Muscle of leg (tissue), 16 donors: ENCODE measurements at places on chromosomes 4 and X.

DNA sequence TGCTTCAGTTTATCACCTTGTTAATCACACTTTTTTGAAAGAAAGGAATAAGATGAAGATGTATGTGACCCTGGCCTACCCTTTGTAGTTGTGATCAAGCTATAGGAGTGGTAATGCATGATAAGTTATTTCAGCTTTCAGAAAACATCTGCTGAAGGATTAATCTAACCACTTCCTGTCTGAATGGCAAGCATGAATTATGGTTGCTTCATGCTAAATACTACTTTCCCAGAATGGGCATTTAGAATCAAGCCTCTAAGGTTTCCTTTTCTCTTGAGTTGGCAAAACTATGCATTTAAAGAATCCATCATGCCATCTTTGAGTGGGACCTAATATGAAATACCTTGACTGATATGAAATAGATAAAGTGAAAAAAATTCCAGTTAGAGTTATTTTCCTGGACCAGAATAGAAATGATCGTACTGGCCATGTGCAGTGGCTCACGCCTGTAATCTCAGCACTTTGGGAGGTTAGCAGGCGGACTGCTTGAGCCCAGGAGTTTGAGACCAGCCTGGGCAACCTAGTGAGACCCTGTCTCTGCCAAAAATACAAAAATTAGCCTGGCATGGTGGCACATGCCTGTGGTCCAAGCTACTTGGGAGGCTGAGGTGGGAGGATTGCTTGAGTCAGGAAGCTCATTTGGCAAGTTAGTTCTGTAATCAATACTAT is 59.1 kb downstream of the ANXA3 start:
- DNase-seq: no peak

DNA sequence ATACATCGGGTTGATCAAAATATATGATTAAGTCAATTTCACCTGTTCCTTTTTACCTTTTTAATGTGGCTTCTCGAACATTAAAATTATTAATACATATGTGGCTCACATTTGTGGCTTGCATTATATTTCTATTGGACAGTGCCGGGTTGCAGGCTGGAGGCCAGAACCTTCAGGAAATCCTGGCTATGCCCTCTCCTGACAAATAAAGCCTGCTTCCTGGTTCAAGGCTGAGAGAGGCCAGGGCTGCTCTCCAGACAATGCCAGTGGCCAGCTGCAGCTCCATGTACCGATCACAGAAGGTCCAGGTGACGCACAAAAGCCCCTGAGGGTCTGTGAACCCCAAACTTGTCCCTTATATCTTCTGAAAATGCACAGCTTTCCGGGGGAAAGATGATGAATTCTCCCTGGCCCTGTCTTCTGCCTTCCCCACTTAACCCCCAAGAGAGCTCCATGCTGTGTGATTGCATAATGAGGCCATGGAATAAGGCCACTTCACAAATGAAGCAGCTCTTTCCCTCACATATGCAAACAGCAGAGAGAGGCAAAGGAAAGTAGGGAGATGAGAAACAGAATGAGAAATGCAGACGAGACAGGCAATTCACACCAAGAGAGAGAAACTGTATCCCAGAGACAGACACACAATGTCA is 241.2 kb downstream of the BCOR start:
- DNase-seq: no peak

- no peak for DNase-seq
Measured at GRCh38 chr4:37023504-37023903, 221.0 kb upstream of the NWD2 start.

DNA sequence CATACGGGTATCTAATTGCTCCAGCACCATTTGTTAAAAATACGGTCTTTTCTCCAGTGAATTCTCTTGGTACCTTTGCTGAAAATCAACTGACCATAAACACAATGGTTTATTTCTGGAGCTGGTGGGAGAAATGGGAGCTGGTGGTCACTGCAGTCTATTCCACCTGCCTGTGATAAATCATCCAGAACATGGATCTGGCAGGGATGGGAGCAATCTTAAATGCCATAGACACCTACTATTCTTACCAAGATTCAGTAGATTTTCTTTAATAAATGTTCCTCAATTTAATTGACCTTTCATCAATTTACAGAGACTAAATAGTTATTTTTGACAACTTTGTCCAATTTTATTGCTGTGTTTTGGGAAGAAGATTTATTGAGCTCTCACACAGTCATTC is 68.1 kb downstream of the SLC9A7 start:
- no peak for DNase-seq

GRCh38 chr4:139511320-139511719 is 44.7 kb downstream of the SETD7 start:
- no peak for DNase-seq

DNA sequence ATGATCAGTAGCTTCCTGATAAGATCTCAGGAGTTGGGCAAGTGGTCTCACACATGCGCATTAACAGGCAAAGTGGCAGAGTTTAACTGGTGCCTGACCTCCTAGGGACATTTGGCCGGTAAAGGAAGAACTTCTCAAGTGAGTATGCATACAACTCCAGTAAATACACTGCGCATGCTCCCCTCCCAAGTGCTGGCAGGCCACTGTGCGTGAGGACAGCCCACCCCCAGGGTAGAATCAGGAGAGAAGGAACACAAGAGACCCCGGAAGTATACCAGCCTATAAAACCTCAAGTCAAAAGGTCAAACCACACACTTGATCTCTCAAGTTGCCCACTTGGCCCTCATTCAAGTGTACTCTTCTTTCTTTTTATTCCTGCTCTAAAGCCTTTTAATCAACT is 225.5 kb upstream of the ANKRD50 start:
- DNase-seq: no peak

- peak; percentile 19 for DNase-seq
Measured at GRCh38 chrX:139429913-139430312, 100.6 kb upstream of the F9 start.

- peak; percentile 27 for DNase-seq
Measured at GRCh38 chrX:68880846-68881552, 52.2 kb downstream of the EFNB1 start.

GRCh38 chr4:155299103-155299502 is 77.7 kb downstream of the MAP9 start:
- DNase-seq: no peak

DNA sequence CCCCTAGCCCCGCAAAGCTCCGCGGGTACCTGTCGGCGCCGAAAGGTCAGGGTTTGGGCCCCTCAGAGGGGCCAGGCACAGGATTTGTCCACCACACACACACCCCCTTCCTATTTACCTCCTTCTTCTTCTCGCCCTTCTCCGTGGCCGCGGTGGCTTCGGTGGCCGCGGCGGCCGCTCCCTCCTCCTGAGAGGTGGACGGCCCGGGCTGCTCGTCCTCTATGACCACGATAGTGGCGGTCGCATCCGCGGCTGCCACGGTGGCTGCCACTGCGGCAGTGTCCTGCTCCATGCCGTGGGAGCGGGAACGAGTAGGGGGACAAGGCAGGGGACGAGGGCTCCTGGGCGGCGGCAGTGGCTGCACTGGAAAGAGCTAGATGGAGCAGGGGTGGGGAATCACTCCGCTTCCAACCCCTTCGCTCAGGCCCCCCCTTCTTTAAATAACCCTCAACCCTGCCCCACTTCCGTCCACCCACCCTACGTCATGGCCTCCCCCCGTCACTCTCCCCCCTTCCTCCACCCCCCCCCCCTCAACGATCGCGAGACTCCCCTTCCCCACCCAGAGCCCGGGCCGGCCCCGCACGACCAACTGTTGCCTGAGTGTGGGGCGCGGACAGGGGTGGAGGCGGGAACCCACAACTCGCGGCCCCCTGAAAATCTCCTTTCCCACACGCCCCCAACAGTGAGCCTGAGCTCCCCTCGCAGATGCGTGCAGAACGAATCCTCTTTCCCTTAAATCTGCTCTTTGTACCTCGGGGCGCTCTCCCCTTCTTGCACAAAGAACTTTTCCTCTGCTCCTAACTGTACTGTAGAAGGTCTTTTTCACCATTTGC is at the start of gene SMARCA1:
Gene SMARCA1, minus strand, starts transcription at position 412 of the 833 bp plus-strand sequence. Its CDS starts 120 bp downstream, at position 292.
- DNase-seq: peak; percentile 91

DNA sequence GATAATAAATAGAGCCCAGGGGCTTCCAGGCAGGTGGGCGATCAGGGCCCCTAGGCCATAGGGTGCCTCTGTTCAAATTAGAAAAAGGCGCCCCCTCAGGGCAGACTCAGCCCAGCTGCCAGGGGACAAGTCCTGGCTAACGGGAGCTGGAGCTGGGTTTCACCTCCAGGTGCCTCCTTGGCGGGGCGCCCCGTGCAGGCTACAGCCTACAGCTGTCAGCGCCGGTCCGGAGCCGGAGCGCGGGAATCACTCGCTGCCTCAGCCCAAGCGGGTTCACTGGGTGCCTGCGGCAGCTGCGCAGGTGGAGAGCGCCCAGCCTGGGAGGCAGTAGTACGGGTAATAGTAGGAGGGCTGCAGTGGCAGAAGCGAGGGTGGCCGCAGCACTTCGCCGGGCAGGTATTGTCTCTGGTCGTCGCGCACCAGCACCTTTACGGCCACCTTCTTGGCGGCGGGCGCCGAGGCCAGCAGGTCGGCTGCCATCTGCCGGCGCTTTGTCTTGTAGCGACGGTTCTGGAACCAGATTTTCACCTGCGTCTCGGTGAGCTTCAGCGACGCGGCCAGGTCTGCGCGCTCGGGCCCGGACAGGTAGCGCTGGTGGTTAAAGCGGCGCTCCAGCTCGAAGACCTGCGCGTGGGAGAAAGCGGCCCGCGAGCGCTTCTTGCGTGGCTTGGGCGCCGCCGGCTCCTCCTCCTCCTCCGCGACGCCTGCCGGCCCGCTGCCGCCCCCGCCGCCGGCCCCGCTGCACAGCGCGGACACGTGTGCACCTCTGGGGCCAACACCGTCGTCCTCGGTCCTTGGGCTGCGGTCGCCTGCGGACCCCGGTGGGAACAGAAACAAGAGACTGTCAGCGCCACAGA is 2.4 kb downstream of the NKX3-2 start:
- DNase-seq: no peak

DNA sequence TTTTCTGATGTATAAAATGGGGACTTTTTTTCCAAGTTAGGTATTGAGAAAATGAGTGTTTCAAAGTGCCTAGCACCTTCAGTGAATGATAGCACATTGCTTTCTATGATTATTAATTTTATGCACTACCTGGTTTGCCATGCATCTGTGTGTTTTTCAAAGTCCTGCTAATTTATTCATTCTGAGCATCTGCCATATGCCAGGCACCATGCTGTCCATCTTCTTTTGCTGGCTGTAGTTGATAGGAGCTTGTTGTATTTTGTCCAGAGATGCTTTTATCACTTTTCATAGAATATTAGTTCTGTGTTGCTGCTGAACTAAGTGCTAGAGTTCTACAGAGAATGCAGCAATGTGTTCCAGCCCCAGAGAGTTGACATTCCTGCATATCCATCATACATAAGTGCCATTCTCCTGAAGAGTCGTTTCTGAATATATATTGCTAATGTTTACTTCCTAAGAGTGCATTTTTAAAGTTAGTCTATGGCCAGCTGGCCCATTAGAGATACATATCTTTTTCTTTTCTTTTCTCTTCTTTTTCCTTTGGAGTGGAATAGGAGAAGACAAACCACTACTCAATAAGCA is 49.0 kb upstream of the CLNK start:
- DNase-seq: no peak

- no peak for DNase-seq
Measured at GRCh38 chr4:108483079-108483478, 137.3 kb upstream of the RPL34 start.

- no peak for DNase-seq
Measured at GRCh38 chr4:8775751-8776355, 95.8 kb downstream of the HMX1 start.

GRCh38 chr4:79182209-79182608 is 143.7 kb downstream of the NAA11 start:
- no peak for DNase-seq

DNA sequence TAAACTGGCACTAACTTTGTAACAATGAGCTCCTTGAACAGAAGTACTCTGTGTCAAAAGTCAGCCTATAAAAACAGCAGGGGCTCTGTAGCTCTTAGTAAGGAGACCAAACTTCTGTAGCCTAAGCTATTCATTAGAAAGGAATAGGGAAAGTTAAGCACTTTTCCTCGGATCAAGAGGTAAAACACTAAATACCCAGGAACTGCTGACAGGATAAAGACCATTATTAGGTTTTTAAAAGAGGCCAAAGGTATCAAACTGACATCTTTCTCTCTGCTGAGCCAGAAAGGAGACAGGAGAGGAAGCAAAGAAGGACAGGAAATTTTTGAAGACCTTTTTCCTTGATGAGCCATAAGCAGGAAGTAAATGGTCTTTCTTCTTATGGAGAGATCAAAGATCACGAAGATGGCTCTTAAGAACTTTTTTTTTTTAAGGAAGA is 31.9 kb downstream of the ANAPC10 start:
- no peak for DNase-seq

DNA sequence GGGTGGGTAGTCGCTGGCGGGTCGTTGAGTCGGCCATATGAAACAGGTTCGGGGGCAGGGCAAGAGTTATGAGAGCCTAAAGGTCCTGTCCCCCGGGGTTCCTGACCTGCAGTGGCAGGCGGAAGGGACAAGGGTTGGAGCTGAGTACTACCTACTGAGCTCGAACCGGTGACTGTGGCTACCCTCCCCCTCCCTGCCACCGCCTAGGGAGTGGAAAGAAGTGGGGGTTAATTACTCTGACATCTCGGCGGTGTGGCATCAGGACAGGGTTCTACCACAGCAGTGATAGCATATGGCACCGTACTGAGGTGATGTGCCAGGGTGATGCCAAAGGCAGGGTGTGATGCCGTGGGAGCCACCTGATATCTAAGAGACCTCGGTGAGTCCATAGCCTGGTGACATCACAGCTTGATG is 307 bp downstream of the ATG4A start:
- no peak for DNase-seq

- no peak for DNase-seq
Measured at GRCh38 chr4:101101072-101101471, 246.3 kb downstream of the PPP3CA start.

DNA sequence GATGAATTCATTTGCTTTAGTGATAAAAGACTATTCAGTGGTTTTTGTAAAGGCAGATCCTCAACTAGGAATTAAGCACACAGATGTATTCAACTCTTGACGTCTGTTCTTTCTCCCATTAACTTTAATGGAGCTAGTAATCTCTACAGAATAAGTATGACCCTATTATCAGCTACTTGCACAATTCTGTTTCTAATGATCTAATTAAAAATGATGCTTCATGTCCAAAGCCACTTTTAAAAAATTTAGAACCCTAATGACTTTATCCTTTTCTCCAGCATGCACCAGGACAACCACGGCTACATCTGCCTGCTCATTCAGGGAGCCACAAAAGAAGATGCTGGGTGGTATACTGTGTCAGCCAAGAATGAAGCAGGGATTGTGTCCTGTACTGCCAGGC is 85.4 kb downstream of the CBR4 start:
- no peak for DNase-seq

GRCh38 chr4:103197765-103198110 is 405 bp downstream of the CENPE start:
- no peak for DNase-seq

- DNase-seq: peak; percentile 52
Measured at GRCh38 chr4:141652161-141652778, 15.9 kb downstream of the IL15 start.
